ENCODE measurements at places on chromosomes 6 and 20. TPM values are rescaled to one million over a fixed set of nuclear protein-coding genes. Genes with fewer than 3 reads are reported as not detected.
A peak's percentile ranks its signal among the peaks of the same experiment; 100 is the strongest.

DNA sequence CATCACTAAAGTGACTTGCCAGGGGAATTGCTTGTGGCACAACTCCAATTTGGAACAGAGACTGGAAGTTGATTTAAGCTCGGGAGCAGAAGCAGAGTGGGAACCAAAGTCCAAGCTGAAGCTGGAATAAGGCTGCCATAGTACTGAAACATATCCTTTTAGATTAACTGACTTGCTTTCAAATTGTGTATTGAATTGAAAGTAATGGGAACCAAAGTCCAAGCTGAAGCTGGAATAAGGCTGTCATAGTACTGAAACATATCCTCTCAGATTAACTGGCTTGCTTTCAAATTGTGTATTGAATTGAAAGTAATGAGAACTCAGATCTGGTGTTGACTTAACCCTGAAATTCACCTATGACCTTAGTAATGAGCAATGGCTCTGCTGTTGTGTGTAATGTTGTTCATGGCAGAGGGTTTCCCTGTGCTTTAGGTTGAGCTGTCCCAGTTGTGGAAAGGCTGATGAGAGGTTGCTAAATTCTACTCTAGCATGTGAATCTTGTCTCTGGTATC is 40.2 kb downstream of the CENPW start:
- no peak for DNase-seq

GRCh38 chr20:2101057-2101864 is at the start of gene STK35:
Gene STK35, plus strand, starts transcription at chr20:2101827. Its CDS starts 55 bp downstream, at chr20:2101882.
- DNase-seq, result peak; percentile 47

- DNase-seq, result no peak
Measured at GRCh38 chr6:134634966-134635365, 314.9 kb downstream of the ALDH8A1 start.

DNA sequence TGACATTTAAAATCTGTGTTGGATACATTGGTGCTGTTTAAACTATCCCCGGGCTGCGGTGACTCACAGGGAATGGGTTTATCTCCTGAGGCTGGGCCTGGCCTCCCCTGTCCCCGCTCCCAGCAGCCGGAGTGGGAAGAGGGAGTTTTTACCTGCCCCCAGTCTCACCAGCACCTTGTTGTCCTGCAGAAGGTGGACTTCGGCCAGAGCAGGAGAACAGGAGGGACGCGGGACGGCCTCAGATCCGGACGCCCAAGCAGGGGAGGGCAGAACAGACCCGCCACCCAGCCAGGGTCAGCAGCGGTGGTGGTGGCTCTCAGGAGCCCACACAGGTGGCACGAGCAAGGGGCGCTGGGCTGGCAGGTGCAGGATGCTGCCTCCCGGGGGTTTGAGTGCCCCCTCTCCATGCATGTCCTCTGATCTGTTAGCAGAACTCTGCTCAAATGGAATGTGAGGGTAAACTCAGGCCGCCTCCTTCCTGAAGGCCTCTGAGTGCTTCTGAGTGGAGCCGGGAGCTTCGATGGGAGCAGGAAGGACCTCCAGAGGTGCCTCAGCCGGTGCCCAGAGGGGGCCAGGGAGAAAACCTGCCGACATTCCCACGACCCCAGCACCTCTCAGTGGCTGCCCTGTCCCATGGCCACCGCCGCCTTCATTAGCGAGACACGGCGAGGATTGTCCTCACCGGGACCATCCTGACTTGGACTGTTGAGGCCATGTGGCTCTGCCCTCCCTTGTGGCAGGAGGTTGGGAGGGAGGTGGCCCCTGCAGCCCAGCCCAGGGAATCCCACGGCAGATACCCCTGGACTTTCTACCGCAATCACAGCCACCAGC is 43.4 kb upstream of the MRGBP start:
- DNase-seq, result no peak

GRCh38 chr6:89323511-89323971 is 8.4 kb upstream of the GABRR2 start:
- peak; percentile 84 for DNase-seq

ASIP gene
- not detected for total RNA-seq

- peak; percentile 60 for DNase-seq
Measured at GRCh38 chr6:83430611-83431544, at the start of gene ME1. Gene ME1, minus strand, starts transcription at chr6:83431051. Its CDS starts 97 bp downstream, at chr6:83430954.

- DNase-seq, result no peak
Measured at GRCh38 chr6:1611322-1611571, 1.5 kb downstream of the FOXC1 start.

SLC22A3 gene
- 11.4 TPM for total RNA-seq

GGT7 gene
- total RNA-seq, result 16.9 TPM

MOG gene
- total RNA-seq, result not detected

DNA sequence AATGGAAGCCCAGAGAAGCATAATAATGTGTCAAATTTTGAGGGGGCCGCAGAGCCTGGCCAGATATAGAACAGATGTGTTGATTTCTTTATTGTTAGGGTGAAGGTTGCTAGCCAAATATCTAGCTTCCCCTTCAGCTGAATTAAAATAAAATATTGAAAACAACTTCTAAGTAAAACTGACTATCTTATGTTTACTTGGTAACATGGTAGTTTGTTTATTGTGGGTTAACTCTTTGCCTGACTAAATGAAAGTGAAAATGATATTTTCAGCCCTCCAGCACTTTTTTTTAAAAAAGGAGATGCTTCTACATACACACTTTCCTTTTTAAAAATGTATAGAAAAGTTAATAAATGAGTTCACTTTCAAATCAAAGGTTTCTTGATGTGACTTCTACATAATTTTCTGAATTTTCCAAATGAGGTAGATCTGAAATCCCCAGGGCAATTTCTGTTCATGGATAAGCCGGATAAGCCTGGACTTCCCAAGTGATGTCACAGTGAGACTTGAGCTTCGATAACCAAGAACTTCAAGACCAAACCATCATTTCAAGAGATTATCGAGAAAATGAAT is 172.1 kb upstream of the OLIG3 start:
- no peak for DNase-seq

DNA sequence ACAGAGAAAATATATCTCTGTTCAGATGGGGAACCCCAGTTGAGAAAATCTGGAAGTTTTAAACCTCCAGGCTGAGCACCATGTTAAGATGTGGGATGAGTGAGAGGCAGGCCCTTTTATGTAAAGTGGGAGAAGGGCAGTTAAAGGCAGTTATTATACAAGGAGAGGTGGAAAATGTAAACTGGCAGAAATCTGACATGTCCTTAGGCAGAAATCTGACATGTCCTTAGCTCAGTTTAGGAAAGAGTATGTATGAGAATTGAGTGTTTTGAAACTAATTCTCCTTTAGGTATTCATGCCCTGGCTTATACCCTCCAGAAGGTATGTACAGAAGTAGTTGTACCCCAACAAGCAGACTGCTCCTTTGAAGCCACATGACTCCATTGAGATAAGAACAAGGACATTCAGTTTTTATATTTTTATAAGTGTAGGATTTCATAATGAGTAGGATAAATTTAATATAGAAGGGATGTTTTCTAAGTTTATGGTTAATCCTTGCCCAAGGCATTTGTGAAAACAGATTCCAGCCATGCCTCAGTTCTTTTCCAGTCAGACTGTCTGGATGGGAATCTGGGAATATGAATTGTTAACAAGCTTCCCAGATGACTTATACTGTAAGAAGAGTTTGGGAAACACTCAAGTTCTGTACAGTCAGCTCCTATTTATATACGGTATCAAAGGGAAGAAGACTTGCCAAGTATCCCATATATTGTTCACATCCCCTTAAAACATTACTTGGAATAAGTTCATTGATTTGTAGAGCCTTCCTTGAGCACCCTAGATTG is 87.7 kb downstream of the SCAND1 start:
- DNase-seq, result peak; percentile 53

GRCh38 chr6:129267028-129267427 is 384.1 kb downstream of the LAMA2 start:
- DNase-seq, result no peak

SNX14 gene
- 213 TPM for total RNA-seq

DNA sequence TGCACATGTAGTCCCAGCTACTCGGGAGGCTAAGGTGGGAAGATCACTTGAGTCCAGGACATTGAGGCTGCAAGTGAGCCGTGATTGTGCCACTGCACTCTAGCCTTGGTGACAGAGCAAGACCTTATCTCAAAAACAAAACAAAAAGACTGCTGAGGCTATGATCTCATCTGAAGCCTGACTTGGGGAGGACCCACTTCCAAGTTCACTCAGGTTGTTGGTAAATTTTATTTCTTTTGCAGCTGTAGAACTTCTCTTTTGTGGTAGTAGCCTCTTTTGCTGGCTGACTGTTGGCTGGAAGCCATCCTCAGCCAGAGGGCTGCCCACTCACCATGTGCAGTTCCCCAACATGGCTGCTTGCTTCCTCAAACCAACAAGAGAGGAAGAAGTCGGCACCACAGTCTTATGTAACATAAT is 36.8 kb upstream of the ME1 start:
- DNase-seq, result no peak

GRCh38 chr6:46381057-46381456 is 110.2 kb downstream of the RCAN2 start:
- DNase-seq, result no peak

DOK5 gene
- total RNA-seq, result under 0.01 TPM

- no peak for DNase-seq
Measured at GRCh38 chr6:20669571-20670314, 135.5 kb downstream of the CDKAL1 start.

DNA sequence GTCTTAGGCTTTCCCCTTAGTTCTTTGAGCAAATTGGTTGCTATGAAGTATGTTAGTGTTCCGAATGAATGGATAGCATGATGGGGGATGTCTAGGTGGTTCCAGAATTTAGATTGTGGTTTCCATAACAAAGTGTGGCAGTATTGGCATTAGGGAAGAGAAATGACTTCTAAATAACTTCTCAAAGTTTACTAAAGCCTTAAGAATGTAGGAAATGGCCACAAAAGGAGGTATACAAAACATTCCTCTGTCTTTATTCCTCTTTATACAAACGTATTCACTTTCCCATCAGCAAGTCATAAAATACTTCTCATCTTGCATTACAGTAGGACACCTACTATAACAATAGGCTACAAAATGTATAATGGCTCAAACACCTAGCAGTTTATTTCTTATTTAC is 279.6 kb downstream of the ESR1 start:
- peak; percentile 58 for DNase-seq
